ENCODE measurements at places on chromosomes 2 and 18.

DNA sequence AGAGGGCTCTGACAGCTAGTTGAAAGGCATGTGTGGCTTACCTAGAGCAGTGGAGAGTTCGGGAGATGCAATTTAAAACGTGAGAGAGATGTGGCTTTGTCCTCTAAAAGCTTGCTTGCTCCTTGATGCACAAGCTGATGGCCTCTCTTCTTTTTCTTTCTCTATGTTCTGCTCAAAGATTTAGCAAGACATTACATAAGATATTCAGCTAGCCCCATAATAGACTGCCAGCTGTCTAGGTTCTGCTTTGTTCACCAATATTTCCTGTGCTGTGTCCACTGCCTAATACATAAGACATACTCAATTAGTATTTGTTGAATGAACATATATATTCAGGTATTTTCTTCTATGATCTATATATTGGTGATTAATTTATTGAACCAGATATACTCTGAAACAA, 31.1 kb downstream of the SPATS2L start:
- DNase-seq: no peak

- no peak for DNase-seq
Observed at GRCh38 chr18:46702471-46702870, 45.5 kb upstream of the LOXHD1 start.

GRCh38 chr2:134372141-134372540, 118.3 kb downstream of the MGAT5 start:
- DNase-seq: peak; percentile 21

GRCh38 chr2:25885933-25886332, 7.6 kb upstream of the ASXL2 start:
- peak; percentile 72 for DNase-seq

GRCh38 chr2:232873909-232874641, 4.0 kb downstream of the SNORC start:
- no peak for DNase-seq

GRCh38 chr2:79789811-79790210, 277.0 kb downstream of the CTNNA2 start:
- DNase-seq: no peak

- DNase-seq: no peak
Observed at GRCh38 chr2:197600306-197600705, 75.1 kb downstream of the RFTN2 start.

DNA sequence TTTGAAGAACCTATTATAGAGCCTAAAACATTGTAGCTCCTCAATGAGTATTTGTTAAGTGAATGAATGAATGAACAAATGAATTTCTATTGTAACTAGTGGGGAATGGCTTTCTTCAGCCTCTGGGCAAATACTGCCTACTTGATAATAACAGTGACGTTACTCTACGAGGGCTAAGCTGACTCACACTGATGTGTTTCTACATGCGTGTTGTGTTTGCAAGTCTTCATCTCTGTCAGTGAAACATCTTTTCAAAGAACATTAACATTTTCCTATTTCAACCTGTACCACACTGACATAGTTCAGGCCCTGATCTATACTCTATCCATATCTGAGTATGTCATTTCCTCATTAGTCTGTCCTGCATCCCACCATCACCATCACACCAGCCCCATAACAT, 319.9 kb upstream of the ACVR2A start:
- DNase-seq: no peak

DNA sequence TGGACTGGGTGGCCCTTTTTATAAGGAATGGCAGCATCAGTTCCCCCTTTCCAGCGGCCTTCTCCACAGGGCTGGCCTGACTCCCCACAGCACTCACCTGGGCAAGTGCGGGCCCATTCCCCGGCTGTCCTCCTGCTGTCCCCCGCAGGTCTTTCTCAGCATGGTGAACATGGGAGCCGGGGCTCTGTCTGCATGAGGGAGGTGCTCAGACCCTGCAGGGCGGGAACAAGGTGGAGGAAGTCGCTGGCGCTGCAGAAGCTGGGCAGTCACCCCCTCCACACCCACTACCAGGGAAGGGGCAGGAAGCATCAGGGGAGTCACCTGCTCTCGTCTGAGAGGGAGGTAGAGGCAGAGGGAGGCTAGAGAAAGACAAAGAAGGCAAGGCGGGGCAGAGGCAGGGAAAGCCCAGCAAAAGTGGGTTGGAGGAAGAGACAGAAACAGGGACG, 12.2 kb downstream of the HES6 start:
- DNase-seq: no peak

DNA sequence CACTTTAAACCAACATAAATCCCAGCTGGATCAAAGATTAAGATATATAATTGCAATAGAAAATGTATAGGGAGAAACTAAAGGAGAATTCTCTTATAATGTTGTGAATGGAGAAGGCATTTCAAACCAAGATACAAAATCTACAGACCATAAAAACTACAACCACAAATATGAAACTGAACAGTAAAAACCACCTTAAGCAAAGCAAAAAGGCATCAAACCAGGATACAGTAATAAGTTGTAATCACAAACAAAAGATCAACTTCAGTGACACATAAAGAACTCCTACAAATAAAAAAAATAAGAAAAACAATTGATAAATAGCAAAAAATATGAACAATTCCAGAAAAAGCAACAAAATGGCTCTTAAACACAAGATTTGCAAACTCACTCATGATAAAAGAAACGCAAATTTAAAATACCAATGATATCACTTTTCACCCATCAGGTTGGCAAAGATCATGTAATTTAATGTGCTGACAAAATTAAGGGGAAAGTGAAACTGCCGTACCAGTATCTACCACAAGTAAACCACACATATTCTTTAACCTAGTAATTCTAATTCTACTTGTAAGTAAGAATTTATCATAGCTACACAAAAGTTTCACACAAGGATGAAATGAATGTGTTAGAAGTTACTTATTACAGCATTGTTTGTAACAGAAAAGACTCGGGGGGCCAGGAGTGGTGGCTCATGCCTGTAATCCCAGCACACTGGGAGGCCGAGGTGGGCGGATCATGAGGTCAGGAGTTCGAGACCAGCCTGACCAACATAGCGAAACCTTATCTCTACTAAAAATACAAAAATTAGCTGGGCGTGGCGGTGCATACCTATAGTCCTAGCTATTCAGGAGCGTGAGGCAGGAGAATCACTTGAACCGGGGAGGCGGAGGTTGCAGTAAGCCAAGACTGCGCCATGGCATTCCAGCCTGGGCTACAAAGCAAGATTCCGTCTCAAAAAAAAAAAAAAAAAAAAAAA, 101.9 kb downstream of the USP34 start:
- DNase-seq: no peak
